ENCODE measurements at places on chromosomes 1 and 21. TPM values are rescaled to one million over a fixed set of nuclear protein-coding genes. Genes with fewer than 3 reads are reported as not detected.

DNA sequence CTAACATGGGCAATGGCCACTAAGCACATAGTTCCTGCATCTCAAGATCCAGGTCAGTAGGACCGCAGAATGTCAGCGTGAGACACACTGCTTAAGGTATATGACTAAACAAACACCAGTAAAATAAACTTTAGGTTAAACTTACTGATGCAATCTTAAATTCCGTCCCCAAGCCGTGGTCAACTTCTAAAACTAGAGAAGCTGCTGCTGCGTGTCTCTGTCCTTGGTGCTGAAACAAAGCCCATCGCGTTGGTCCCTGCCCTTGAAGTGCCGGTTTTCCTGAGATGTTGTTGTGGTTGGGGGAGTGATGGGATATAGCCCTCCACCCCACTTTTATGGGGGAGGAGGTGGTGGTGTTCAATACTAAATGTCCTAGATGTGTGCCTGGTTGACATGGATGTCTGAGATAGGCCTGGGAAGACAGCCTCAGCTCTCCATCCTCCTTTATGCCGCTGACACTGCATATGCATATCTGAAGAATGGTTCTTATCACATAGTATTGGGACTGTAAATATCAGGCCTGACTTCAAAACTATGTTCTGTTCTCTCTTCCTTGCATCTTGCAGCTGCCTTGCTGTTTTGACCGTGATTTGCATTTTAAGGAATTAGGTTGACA is 72.0 kb upstream of the KCNA3 start:
- DNase-seq, result peak; percentile 19

DNA sequence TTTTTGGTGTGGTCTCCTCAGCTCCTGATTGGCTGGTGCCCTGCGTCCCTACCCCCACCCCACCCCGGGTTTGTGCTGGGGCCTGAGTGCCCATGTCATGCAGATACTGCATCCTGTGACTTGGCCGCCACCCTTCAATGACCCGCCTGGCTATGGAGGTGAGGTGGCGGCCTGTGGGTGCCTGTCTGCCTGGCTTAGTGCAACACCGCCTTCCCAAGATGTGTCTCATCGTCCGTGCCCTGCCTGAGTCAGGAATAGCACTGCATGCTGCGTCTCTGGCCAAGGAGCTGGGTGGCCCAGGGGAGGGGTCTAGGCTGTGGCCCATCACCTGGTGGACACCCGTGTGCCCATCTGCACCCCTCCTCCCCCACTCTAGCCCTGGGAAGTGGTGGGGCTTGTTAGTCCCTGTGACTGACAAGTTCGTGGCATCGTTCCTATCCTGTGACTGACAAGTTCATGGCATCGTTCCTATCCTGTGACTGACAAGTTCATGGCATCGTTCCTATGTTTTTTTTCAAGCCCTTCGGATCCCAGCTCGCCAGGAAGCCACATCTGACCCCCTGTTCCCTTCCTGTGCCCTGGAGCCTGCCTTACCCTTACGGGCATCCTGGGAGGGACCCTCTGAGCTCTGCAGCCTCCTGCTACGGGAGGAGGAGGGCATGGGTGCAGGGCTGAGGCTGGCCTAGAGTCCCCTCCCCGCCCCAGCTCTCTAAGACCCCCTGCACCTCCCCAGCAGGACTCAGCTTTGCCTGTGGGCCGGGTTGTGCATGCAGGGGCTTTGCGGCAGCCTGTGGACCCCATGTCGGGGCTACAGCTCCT is 7.5 kb downstream of the SLX9 start:
- DNase-seq, result peak; percentile 88

DNA sequence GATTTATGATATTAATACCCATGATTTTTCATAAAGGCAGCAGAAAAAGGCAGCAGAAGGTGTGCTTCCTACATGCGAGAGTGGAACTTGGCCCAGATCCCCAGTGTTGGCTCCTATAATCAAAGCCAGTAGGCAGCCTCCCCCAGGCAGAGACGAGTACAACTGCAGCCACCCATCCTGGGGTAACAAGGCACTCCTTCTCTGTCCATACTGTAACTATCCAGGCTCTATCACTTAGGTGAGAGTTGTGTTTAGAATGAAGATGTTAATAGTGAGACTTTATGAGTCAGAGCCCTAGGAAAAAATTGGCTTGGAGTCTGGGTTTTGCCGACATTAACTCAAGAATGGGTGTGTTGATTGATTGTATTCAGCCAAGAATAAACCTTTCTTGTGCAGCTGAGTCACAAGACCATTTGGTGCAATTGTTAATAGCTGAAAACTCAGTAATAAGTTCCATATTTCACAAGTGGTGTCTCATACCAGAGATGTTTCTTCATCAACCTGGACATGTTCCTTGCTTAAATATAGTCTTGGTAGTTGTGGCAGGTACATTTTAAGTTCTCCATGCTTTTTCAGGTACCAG is 322.3 kb downstream of the DUSP10 start:
- DNase-seq, result no peak

GRCh38 chr1:54413295-54413694 is 7.1 kb upstream of the SSBP3 start:
- peak; percentile 35 for DNase-seq

- no peak for DNase-seq
These were observed 67.6 kb upstream of the C8B start for GRCh38 chr1:57033222-57034001.

- DNase-seq, result no peak
These were observed 3.4 kb upstream of the HRNR start for GRCh38 chr1:152227310-152227928.

DNA sequence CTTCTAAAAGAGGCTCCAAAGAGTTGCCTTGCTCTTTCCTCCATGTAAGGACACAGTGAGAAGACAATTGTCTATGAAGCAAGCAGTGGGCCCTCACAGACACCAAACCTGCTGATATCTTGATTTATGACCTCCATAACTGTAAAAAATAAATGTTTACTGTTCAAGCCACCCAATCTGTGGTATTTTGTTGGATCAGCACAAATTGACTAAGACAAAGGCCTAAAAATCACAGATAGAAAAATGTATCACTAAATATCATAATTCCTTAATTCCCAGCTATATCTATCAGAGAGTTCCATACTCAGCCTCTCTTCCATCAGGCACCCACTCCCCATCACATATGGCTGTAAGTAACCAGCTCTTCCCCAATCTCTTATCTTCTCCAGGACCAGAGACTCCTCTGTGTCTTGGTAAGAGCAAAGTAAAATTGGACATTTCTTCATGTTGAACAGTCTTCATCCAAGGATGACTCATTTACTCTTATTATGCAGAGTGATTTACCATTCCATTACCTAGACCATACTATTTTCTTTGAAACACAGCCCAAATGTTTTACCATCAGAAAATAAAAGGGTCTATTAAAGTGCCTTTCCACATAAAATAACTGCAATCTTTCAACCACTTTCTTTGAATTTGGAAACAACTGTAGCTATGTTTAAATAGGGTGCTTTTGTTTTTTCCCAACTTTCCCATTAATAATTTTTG is 503.6 kb downstream of the MRPL39 start:
- DNase-seq, result no peak

TENT5C gene
- 31.4 TPM for total RNA-seq

CACNA1S gene
- total RNA-seq, result 92.2 TPM

KANK4 gene
- total RNA-seq, result not detected
